ENCODE measurements at places on chromosomes 3 and 15. TPM values are rescaled to one million over a fixed set of nuclear protein-coding genes. Genes with fewer than 3 reads are reported as not detected.

The ATP2B2 gene
- total RNA-seq = not detected

The SLC30A4 gene
- 2.0 TPM for total RNA-seq

The PRICKLE2 gene
- not detected for total RNA-seq

The GRK7 gene
- 0.16 TPM for total RNA-seq

The CCDC39 gene
- total RNA-seq = not detected

The ACVR2B gene
- 2.1 TPM for total RNA-seq

The RTP2 gene
- total RNA-seq = not detected

The AMT gene
- 8.4 TPM for total RNA-seq

The AGBL1 gene
- not detected for total RNA-seq

The CHRNA5 gene
- not detected for total RNA-seq

The SLC22A13 gene
- 0.16 TPM for total RNA-seq

The GAP43 gene
- not detected for total RNA-seq

The EPHB1 gene
- total RNA-seq = not detected

The SUCNR1 gene
- total RNA-seq = not detected

The DET1 gene
- 2.0 TPM for total RNA-seq

The CDCP1 gene
- total RNA-seq = not detected

The RGMA gene
- 1.7 TPM for total RNA-seq
